ENCODE measurements at places on chromosomes 2 and 18. TPM values are rescaled to one million over a fixed set of nuclear protein-coding genes. Genes with fewer than 3 reads are reported as not detected.

DNA sequence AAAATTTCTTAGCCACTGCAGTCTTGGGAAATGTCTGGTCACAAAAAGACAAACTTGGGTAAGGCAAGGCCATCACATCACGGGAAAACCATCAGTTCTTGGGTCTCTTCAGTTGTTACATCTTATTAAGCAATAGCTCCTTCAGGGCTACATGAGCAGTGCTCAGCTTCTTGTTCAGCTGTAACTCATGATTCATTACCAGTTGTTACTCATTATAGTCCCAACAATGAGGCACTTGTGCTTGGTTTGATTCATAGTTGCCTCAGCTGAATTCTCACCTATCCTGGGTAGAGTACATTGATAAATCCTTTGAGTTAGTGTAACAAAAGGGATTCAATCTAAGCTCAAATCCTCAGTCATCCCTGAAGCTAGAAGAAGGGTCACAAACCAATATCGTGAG lies 102.4 kb upstream of the DCC start:
- no peak for DNase-seq

- no peak for DNase-seq
These were observed 89.8 kb downstream of the HS6ST1 start for GRCh38 chr2:128228894-128229293.

- DNase-seq: no peak
These were observed 335.2 kb downstream of the LPIN1 start for GRCh38 chr2:12081481-12082210.

DNA sequence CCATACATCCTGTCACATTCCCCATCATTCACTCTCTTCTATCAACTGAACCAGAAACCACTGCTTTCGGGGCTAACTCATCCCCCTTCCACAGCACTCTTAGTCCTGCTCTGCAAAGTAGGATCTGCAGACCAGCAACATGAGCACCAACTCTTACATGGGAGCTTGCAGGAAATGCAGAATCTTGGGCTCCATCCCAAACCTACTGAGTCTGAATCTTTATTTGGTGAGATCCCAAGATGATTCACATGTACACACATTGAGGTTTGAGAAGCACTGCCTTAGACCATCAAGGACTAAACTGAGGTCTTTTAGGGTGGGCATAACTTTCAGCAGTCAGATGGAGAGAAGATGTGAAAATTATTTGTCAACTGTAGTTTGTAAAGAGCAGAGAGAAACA lies 235.6 kb upstream of the EPHA4 start:
- DNase-seq: no peak

- DNase-seq: peak; percentile 64
These were observed 21.8 kb upstream of the NT5C1B start for GRCh38 chr2:18611184-18611583.

GRCh38 chr2:120642646-120643045 lies 93.0 kb upstream of the GLI2 start:
- DNase-seq: no peak

GRCh38 chr2:36701391-36701795 lies 4.9 kb downstream of the VIT start:
- peak; percentile 58 for DNase-seq

DNA sequence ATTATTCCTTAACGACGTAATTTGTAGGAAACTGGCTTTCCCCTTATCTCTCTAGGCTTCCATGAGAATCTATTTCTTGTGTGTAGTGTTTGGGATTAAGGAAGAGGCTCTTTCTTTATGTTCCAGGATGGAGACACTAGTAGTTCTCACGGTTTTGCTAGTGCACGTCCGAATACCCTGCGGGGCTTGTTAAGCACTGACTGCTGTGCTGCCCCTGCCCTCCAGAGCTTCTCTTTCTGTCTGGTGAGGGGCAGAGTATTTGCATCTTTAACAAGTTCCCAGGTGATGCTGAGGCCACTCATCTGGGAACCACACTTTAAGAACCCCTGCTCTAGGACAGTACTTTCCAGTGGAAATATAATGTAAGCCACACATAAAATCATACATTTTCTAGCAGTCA lies 76.4 kb downstream of the SPATS2L start:
- no peak for DNase-seq

- no peak for DNase-seq
These were observed 29.9 kb downstream of the SP3 start for GRCh38 chr2:173935305-173935704.

DNA sequence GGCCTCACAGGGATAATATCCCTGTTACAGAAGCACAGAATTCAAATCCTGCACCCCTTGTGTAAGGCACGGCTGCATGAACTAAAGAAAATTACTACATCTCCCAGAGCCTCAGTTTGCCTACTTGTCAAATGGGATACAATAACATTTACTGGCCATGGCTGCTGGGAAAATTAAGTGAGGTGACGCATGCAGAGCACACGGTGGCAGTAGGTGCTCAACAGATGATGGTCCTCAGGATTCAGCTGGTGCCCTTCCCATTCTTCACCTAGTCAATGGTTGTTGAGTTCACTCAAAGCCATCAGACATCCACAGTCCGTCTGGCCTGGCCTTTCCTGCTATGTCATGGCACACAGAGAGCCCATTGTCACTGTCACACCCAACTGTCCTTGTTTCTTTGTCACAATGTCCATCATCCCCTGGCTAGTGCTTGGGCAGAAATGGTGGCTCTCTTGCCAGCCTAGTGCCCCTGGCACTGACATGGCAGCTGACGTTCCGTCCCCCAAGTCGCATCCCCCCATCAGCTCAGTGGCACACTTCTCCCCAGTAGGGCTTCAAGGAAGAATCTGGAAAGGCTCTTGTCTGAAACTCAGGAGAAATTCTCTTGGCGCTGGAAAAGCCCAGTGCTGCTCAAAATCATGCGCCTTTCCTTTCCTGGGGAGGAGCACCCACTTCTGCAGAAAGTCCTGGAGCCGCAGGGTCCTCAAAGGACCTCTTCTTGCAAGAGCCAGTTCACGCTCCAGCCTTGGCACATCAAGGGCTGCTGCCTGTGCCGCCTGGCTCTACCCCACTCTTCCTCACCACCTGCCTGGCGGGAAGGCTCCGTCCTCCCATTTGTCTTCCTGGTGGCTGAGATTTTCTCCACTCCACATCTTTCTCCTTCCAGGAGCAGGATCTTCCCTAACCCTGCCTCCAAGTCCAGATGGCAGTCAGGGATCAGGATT lies 55.9 kb upstream of the SLC66A3 start:
- no peak for DNase-seq

GRCh38 chr2:234795272-234795920 lies 156.4 kb upstream of the SH3BP4 start:
- peak; percentile 69 for DNase-seq

DLX1 gene
- 0.43 TPM for polyA plus RNA-seq

CDKL4 gene
- polyA plus RNA-seq: 0.18 TPM

LYG1 gene
- polyA plus RNA-seq: 0.34 TPM
